Stimulated activated CD4-positive, alpha-beta T cell treated with anti-CD3 and anti-CD28 coated beads, Interleukin-2, amount 100 ng/mL, for 4 hours (primary cell): ENCODE measurements at places on chromosomes 3 and 15.

GRCh38 chr3:174532776-174533175 lies 326.4 kb upstream of the NAALADL2 start:
- DNase-seq, result no peak

DNA sequence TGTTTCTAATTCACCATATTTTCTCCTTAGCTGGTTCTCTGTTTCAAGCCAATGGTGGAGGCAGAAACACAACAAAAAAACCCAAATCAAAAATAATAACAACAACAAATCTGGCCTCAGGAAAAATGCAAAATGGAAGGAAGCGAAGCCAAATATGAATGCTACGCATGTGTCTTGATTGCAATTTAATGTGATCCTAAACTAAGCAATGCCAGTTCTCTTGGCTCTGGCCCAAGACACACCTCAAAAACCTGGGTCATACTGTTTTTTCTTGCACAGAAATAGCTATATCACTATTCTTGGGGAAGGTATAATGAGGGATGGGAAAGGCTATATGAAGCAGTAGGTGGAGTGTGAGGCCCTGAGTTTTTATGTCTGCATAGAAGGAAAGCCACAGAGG lies 724.7 kb downstream of the AGBL1 start:
- no peak for DNase-seq

DNA sequence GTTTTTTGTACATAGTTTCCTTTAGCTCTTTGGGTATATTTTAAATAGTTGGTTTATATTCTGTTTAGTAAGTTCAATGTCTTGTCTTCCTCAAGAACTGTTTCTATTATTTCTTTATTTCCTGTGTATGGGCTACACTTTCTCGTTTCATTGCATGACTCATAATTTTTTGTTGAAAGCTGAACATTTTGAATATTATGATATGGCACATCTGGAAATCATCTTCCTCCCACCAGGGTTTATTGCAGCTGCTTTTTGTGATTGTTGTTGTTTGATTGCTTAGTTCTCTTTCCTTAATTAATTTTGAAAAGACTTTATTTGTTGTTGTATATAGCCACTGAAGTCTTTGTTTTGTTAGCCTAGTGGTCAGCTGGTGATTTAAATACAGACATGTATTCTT lies 43.8 kb downstream of the LSM3 start:
- no peak for DNase-seq

DNA sequence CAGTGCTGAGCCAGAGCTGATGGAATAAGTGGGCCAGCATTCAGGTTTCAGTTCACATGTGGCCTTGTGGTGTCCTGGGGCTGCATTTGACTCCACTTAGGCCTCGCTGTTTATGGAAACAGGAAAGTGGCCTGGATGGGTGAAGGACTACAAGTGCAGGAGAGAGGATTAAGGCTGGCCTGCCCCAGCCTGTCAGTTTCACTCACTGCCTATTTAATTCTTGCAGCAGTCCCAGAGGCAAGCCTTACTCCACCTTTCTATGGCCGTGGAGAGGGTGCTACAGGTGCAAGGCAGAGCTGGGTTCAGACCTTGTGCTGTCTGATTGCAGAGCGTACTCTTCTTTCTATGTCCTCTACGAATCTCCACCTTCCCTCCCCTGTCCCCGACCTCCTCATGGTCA lies 37.7 kb downstream of the ABHD17C start:
- DNase-seq, result no peak

- DNase-seq, result no peak
Observed at GRCh38 chr3:26648461-26648860, 25.9 kb downstream of the LRRC3B start.

DNA sequence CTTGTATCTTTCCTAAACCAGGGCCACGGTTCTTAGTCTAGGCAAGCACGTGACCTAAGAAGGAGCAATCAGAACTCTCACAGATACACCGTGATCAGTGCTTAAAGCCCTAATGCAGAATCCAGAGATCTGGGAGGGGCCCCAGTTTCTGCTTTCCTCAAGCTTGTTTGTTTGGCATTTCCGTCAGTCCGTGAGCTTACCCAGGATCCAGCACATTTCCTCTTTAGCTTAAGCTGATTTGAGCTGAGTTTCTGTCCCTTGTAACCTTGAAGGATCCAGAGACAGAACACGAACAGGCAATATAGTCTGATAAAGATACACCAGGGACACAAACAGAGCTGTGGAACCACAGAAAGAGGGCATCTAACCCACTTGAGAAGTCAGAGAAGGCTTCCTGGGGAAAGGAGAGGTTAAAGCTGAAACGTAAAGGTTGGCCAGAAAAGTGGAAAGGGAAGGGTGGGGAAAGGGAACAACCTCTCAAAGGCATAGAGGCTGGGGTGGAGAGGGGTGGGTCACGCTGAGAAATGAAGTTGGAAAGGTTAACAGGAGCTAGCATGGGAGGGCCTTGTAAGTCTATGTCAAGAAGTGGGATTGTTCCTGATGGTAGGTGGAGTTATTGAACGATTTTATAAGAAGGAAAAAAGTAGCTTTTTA lies 42.1 kb upstream of the RARB start:
- no peak for DNase-seq
